ENCODE measurements at places on chromosomes 7 and 10. TPM values are rescaled to one million over a fixed set of nuclear protein-coding genes. Genes with fewer than 3 reads are reported as not detected.

Gene EPO
- not detected for total RNA-seq

DNA sequence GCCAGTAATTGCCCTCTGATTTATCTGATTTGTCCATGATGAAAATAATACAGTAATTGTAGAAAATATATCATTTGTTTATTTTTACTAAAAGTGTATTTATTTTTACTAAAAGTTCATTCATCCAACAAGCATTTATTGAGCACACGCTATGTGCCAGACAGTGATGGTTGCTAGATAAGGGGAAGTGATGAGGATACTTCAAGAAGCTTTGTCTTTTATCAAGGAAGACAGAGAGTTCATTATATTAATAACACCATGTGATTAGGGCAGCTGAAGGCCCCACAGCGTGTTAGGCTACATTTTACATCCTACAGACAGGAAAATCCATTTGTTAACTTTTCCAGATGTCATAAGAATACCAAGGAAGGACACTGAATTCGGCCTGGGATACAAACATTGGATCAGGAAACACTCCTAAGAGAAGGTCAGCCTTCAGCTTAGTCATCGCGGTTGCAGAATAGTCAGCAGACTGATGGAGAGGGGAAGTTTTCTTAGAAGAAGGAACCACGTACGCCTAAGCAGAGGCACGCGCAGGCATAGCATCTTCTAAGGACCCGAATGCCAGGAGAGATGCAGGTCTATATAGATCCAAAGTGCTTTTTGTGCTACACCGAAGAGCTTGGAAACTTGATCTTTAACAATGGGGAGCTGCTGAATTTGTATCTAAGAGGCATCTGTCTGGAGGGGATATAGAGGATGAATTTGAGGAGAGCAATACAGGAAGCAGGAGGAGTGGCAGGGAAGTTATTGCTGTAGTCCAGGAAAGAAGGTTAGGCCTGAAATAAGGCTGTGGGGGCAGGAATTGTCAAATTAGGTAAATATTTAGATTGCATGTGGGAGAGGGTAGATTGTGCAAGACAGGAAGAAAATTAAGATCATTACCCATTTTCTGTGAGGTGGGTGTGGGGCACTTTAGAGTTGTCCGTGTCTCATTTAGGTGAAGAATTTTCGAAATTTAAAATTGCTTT, 85.7 kb downstream of the LRGUK start:
- no peak for DNase-seq

DNA sequence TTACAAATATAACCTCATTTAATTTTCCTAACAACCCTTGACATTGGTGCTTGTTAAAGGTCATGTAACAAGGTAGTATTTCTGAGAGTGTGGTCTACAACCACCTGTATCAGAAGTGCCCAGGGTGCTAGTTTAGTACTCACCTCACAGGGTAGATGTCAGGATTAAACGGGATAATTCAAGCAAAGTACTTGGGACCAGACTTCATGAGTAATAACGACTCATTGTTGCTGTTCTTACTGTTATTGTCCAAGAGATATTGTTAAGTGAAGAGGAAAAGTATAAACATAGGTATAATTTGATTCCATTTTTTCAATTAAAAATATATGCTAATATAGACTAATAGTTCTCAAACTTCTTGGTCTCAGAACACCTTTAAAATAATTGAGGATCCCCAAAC, 179.3 kb downstream of the WNT2 start:
- no peak for DNase-seq

DNA sequence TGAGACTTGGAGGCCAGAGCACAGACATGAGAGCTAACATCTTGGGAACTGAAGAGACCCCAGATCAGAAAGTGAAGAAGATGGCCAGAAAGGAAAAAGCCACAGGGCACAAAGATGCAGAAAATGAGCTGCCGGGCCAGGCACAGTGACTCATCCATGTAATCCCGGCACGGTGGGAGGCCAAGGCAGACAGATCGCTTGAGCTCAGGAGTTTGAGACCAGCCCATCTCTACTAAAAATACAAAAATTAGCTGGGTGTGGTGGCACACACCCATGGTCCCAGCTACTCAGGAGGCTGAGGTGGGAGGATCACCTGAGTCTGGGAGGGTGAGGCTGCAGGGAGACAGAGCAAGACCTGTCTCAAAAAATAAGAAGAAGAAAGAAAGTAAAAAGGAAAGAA, 81.4 kb upstream of the MGMT start:
- no peak for DNase-seq
